Activated CD4-positive, alpha-beta memory T cell treated with anti-CD3 and anti-CD28 coated beads, Interleukin-2, amount 10 ng/mL, durations not matched to agents 7 days and 5 days (primary cell): ENCODE measurements at places on chromosomes 5 and 9.

DNA sequence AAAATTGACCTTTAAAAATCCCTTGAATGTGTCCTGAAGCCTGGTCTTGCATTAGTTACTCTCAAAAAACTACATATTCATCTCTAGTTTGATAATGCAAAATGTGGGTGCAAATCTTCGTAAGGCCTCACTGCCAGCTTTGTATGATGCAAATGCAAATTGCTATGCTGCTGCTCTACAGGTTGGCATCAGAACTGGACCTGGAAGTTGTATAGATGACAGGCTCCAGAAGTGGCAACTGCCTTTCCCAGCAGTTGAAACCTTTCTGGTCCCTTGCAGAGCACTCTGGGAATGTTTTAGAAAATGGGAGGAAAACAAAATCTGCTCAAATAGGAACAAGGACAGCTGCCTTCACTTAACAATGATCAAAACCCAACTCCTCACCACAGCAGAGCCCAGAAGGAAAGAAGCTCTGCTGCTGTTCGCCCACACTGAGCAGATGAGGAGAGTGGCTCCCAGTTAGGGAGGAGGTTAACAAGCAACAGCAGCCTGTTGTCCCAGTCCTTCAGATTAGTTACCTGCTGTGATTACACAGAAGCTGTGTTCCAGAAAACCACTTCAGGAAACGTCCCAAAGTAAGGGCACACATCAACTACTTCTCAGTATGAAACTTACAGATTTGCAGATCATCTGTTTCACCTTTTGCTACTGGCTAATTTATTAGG is 93.5 kb downstream of the PLPP1 start:
- no peak for DNase-seq

DNA sequence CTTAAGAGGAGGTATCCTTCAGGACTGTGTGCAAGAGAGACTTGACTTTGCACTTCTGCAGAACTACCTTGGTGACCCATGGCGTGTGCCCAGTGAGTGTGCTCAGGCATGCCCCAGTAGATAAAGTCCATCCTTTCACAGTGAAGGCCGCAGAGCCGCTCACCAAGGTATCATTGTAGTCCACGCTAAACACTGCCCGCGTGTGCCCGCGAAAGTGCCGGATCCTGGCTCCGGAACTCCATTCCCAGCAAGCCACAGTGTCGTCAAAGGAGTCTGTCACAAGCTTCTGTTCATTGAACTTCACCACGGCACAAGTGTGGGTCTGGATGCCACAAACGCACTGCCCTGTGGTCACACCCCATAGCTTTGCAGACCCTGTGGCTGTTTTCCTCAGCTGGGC is 3.3 kb upstream of the GRM6 start:
- no peak for DNase-seq

- no peak for DNase-seq
Measured at GRCh38 chr5:125750861-125751186, 672.4 kb upstream of the GRAMD2B start.

DNA sequence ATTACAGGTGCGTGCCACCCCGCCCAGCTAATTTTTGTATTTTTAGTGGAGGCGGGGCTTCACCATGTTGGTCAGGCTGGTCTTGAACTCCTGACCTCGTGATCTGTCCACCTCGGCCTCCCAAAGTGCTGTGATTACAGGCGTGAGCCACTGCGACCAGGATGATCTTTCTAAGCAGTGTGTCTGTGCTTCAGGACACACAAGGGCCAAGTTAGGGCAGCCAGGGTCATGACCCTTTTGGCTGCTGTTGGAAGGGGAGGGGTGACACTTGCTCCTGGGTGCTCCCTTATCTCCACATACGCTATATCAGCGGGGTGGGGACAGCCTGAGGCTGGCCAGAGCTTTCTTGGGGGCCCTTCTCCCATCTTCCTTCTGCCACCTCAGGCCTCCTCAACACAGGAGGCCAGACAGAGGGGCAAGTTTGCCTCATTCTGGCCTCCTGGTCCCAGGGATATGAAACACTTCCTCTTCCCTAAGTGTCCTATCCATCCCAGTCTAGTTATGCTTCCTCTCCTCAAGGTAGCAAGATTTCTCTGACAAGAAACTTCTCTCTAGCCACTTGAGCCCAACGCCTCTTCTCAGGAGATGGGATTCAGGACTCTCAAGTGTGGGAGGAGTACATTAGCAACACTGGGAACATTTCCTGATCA is 1.9 kb upstream of the ZNF79 start:
- no peak for DNase-seq

DNA sequence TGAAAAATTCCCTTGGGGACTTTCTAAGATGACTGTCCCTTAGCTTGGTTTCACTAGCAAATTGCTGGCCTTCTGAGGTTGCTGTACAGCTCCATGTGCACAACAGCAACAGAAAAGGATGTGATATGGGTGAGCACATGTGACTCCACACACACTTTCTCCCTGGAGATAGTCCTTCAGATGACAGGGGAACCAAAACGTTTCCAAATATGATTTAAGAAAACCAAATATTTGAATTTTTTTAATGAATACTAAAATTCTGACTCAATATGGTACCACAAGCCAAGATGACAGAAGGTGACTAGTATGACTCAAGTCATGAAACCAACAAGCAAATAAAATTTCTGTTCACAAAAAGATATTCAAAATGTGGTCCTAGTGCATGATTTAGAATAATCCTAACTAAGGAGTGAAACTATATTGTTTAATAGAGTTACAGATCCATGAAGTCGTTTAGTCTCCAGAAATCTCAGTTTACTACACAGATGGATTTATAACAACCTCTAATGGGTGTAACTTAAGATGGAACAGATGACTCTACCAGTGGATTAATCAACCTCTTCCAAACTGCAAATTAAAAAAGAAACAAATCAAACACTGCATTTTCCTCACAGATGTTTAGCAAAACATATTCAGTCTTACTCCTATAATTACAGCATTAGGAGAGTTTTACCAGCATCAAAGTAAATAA is 144.8 kb upstream of the PIK3R1 start:
- no peak for DNase-seq

DNA sequence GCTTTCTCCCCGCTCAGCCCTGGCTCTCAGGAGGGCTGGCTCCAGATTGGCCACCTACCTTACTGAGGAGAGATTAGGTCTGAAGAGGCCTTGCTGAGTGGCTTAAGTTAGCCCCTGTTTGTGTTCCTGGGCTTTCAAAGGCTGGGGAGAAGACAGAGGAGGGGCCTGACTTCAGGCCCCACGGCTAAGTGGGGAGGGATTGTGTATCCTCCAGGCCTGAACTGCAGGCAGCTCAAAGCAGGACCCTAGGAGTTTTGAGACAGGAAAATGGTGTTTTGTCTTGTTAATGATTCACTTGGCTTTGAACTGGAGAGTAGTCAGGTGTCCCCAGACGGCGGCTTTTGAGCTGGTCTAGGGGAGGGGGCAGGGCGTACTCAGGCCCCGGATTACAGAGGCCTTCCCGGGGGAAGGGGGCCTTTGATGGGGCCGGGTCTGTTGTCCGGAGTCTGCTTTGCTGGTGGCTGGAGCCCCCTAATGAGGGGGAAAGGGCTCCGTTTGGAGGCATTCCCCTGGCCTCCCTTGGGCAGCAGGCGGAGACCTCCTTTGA is 162.0 kb upstream of the SMIM23 start:
- no peak for DNase-seq
